ENCODE measurements at places on chromosomes 16 and 17. TPM values are rescaled to one million over a fixed set of nuclear protein-coding genes. Genes with fewer than 3 reads are reported as not detected.

DNAH3 gene
- total RNA-seq, result 0.07 TPM

DNA sequence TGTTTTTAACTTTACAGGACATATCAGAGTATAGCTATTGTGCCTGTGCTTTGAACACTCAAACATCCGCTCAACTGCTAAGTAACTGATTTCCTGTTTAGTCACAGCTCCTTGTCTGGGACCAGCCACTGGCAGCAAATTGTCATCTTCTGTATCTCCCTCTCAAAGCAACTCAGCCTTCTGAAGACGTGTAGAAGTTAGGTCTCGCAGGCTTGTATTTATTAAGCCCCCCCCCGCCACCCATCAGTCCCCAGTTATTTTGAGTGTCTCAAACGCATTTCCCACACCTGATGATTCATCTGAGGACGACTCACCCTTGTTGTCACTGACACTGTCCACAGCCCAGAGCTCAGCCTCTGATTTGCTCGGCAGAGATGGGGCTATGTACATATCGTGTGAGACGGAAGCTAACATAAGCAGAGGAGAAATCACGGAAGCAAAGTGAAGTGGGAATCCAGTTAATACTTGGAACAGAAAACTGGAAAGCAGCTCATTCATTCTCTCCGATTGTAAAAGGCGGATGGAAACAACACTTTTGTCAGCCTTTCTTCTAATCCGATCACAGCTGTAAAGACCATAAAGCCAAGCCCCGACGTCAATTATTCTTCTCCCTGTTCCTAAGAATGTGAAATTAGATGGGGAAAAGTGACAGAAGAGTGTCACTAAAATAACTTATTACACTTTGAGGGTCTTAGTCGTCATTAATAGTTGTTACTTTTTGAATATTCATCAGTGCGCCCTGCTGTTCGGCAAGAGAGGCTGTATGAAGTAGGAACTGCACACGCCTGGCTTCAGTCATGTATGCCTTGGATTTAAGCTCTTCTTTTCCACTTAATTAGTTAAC, 64.2 kb downstream of the PITPNC1 start:
- no peak for DNase-seq

DNA sequence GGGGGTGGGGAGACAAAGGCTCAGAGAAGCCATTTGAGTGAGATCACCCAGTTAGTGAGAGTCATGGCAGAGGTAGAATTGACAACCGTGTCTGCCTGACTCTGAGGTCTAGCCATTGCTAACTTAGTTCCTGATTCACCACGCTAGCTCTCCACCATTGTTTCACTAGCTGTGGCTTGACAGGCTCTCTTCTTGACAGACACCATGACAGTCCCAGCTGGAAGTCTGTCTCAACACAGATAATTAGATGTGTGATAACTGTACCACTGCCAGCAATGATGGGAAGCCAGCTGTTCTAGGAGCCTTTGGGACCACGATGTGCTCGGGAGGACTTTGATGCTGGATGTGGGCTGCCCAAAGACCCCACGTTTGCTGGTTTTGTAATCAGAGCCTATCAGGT, 170.5 kb upstream of the CACNG3 start:
- DNase-seq, result no peak

DNA sequence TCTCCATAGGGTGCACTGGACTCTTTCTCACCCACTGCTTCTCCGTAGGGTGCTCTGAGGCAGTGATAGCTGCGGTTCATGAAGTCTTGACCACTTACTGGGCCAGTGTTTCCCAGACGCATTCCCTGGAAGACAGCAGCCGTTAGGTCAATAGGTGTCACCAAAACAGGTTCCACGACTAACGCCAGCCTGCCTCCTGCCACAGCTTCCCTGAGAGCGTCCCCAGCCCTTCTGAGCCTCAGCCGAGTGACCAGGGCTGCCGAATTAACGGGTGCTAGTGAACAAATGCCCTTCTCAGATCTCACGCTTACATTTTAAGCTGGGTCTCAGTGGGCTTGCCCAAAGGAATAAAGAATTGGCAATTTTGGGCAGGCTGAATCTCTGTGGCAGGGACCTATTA, 188.7 kb upstream of the TNRC6C start:
- DNase-seq, result no peak

- peak; percentile 33 for DNase-seq
These were observed 418 bp downstream of the SOCS3 start for GRCh38 chr17:78359321-78359996.

All from neural crest cell (in vitro differentiated cells).